ENCODE measurements at places on chromosomes 7 and 10.

DNA sequence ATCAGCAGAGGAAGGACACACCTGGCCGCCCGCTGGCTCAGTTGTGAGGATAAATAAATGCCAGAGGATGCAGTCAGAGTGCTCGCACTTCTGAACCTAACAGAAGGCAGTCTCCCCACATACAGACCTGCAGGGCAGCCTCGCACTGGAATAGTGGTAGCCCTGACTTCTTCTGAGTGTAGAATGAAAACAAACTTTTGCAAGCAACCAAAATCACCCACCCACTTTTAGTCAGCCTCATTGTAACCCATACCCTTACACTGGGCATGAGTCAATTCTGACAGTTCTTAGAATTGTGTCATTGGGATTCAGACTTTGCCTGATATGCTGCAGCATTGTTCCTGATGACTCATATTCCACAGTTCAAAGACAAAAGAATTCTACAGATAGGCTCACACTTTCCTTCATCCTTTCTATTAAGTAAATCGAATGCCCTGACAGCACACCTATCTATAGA is 167.0 kb upstream of the CDK1 start:
- no peak for DNase-seq

GRCh38 chr7:44288811-44289340 is 36.5 kb downstream of the CAMK2B start:
- no peak for DNase-seq

- DNase-seq: no peak
Observed at GRCh38 chr7:78437118-78437517, 638.5 kb downstream of the PHTF2 start.

DNA sequence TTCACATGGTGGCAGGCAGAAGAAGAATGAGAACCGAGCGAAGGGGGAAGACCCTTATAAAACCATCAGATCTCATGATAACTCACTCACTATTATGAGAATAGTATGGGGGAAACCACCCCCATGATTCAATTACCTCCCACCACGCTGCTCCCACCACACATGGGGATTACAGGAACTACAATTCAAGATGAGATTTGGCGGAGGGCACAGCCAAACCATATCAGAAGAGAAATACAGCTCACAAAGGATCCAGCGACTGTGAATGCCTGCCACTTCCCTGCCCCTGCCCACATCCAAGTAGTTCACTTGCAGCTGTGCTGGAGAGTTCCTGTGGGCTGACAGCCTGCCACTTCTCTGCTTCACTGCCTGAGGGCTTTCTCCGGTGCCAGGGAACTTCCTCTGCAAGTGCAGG is 148.7 kb downstream of the C7orf25 start:
- no peak for DNase-seq

DNA sequence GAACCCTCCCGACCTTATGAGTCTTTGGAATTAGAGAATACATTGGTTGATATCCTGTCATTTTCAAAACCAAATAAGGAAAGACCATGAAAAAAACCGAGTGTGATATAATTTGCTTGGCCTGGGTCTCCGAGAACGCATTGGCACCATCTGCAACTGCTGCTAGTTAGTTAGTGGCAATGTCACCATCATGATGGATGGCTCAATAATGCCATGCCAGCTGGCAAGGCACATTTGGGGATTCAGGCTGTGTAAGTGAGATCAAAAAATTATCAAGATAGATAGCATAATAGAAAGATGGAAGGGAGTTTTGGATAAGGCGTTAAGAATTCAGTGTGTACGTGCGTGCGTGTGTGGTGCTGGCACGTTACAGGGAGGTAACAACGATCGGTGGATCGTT is 134.7 kb upstream of the TCERG1L start:
- no peak for DNase-seq

DNA sequence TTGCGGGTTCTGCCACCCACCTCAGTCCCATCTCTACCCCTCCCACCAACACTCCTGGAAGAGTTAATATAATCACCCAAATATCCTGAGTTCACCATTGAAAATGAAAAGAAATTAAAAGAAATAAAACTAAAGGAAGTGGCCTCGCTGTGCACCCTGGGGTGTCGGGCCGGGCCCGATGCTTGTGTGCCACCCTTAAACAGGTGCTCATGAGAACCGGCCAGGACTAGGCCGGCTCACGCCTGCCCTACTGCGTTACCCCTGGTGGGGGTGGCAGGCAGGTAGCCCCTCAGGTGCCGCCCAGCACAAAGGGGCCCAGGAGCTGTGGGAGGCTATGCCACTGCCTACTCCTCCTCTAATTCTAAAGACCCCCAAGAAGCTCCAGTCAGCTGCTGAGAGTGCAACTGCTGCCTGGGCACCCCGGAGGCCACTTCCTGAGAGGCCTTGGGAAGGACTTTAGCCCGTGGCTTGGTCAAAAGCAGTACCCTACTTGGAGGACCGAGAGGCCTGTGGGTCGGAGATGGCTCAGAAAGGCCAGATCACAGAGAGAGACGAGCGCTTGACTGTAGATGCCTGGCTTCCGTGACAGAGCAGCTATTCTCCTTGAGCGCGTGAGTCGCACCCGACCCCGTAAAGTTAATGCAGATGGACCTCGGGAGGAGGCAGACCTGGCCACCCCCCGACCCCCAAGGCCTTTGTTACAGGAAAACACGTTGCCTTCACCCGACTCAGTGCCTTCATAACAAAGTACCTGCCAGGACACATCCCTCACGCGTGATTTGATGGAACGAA is 51.0 kb upstream of the PPP2R2D start:
- no peak for DNase-seq

DNA sequence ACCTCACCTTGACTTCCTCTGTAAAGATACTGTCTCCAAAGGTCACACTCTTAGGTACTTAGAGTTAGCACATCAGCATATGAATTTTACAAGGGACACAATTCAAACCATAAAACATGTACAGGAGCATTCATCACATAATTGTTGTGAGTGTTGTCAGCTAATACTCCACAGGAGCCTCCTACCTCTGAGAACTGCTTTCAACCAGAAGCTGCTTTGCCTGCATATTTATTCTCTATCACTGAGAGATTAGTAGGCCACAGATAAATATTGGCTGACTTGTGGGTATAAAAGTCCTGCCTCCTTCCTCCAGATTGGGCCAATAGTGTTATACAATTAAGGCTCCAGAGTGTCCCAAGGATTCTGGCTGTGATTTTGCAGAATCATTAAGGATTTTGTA is 1207.0 kb downstream of the XPNPEP1 start:
- DNase-seq: no peak

- no peak for DNase-seq
Observed at GRCh38 chr7:104936546-104936945, 77.5 kb upstream of the KMT2E start.

DNA sequence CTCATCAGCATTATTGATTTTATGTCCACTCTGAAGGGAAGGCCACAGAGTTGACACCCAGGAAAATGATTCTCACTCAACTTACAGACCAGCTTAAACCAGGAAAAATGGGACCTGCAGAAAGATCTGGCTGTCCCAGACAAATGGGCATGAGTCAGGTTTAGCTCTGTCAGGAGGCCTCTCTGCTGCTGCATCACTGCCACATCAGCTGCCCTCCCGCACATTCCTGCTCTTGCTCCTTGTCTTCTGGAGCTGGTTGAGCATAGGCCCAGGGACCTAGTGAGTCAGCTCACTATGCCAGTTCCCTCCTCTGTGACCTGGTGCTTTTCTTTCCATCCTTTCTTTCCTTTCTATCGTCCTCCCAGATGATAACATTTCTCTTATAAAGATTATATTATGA is 18.8 kb upstream of the SMNDC1 start:
- DNase-seq: no peak

GRCh38 chr10:59082249-59082648 is 94.2 kb upstream of the PHYHIPL start:
- no peak for DNase-seq

- DNase-seq: no peak
Observed at GRCh38 chr7:104045183-104045582, 55.7 kb upstream of the RELN start.

GRCh38 chr7:122689346-122690109 is 9.4 kb downstream of the RNF133 start:
- DNase-seq: no peak

GRCh38 chr7:78315119-78315518 is 516.5 kb downstream of the PHTF2 start:
- no peak for DNase-seq

- no peak for DNase-seq
Observed at GRCh38 chr10:17607603-17608332, 9.4 kb downstream of the HACD1 start.

GRCh38 chr7:25853314-25853713 is 298.7 kb upstream of the NFE2L3 start:
- DNase-seq: no peak

DNA sequence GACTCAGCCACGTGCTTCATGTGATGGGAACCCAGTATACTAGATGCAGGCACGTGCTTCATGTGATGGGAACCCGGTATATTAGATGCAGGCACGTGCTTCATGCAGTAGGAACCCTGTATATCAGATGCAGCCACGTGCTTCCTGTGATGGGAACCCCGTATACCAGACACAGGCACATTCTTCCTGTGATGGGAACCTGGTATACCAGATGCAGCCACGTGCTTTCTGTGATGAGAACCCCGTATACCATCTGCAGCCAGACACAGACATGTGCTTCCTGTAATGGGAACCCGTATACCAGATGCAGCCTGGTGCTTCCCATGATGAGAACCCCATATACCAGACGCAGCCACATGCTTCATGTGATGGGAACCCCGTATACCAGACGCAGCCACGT is 44.0 kb downstream of the MGMT start:
- DNase-seq: no peak

GRCh38 chr7:70353946-70354335 is 755.7 kb downstream of the AUTS2 start:
- DNase-seq: no peak
